ENCODE measurements at places on chromosomes 11 and 22.
A peak's percentile ranks its signal among the peaks of the same experiment; 100 is the strongest.

DNA sequence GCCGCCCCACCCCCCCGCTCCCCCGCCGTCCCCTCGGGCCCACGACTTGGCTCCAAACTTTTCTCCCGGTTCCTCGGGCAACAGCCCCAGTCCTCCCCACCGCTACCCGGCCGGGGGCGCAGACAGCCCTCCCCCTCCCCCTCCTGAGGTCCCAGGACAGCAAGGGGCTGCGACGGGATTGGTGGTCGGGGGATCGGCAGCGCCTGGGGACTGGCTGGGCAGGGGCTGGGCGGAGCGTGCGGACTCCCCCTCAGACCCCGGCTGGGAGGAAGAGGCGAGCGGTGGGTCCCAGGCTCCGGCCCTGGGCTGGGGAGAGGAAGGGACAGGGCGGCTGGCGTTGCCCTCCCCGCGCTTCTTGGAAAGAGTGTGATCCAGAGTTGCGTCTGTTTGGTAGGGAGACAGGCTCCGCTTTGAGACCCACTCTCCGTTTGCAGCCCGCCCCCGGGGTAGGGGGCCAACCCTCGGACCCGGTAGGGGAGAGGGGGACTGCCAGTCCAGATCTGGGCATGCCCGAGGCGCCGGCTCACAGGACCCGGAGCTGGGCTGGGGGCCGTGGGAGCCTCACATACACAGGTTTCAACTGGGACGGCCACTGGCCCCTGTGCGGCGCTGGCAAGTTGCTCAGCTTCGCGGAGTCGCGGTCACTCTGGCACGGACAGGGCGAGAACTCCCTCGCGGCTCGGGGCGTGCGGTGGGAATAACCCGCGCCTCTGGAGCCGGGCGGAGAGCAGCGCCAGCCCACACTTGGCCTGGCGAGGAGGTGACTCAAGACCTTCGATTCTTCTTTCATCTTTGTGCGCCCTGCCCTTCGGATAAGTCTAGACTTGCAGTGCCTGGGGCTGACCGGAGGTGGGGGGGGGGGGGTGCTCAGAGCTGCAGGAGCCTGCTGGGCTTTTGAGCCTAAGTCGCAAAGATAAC lies 999 bp downstream of the TSKU start:
- DNase-seq: peak; percentile 96

DNA sequence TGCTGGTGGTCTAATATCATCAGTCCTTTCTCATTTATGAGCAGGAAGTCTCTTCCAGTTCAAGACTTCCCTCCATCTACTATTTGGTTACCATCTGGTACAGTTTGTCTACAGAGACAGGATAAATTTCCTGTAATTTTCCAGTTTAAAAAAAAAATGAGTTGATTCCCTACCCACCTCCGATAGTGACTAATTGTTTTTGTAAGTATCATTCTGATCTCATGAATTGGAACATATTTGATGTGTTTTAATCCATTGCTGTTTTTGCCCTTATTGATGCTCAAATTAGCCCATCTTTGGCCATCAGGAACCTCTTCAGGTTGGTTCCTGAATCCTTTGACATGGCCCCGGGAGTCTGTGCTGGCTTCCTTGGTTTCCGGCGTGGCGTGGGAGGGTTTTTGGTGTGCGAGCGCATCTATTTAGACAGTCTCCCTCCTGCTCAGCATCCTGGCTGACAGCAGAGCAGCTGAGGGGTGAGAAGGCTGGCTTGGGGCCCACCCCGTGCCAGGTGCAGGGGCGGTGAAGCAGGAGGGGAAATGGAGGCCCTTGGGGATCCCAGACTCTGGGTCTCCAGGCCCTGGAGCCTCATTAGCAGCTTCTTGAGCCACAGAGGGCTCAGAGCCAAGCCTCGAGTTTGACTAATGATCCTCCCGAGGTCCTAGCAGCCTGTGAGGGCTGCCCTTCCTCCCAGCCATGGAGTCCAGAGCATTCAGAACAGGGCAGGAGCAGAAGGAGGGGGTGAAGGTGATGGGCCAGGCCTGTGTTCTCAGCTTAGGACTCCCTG lies 6.8 kb downstream of the OMP start:
- no peak for DNase-seq

DNA sequence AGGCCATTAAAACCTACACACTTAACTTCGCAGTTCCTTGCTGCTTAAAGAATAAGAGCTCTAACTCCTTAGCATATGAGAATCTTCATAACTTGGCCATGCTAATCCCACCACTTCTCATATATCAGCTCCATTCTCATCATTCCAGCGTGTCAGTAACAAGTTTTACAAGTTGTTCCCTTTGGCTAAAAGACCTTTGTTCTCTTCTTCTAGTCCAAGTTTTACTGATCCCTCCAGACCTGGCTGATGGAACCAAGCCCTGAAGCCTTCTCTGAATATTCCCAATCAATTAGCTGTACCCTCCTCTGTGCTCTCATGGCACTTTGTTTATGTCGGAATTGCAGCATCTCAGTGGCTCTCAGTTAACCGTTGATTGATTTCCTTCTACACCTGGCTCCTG lies 35.8 kb downstream of the GAB2 start:
- DNase-seq: no peak

DNA sequence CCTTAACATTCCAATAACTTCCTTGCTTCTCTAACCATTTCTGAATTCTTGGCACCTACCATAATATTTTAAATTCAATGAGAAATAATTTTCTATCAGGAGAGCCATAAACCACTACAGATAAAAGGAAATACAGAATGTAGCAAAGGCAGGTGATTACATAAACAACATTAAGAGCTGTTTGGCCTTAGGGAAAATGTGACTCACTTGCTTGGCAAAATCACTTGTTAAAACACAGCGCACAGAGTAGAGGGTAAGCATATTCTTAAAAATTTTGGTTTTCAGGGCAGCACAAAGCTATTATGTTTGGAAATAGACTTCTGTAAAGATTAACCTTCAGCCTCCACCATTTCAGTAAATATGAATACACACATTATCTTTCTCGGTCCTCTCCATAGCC lies 26.4 kb downstream of the IZUMO1R start:
- DNase-seq: no peak

GRCh38 chr22:50481045-50481439 lies 301 bp upstream of the ADM2 start:
- no peak for DNase-seq

GRCh38 chr11:121488641-121489040 lies 35.9 kb upstream of the SORL1-AS1 start:
- DNase-seq: no peak

DNA sequence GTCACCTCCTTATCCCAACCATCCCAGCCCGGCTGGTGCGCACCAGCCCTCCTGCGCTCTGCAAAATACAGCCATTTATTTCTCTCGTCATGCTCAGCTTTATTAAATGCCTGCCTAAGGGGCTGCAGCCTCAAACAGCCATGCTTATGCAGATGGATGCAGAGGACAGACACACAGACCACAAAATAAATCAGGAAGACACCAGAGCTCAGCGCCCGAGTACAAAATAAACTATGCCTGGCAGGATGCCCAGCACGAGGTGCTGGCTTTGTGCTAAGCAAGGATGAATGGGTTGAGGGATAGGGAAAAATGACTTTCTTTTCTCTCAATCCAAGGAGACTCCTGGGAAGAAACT lies 70.5 kb downstream of the RPUSD4 start:
- no peak for DNase-seq

DNA sequence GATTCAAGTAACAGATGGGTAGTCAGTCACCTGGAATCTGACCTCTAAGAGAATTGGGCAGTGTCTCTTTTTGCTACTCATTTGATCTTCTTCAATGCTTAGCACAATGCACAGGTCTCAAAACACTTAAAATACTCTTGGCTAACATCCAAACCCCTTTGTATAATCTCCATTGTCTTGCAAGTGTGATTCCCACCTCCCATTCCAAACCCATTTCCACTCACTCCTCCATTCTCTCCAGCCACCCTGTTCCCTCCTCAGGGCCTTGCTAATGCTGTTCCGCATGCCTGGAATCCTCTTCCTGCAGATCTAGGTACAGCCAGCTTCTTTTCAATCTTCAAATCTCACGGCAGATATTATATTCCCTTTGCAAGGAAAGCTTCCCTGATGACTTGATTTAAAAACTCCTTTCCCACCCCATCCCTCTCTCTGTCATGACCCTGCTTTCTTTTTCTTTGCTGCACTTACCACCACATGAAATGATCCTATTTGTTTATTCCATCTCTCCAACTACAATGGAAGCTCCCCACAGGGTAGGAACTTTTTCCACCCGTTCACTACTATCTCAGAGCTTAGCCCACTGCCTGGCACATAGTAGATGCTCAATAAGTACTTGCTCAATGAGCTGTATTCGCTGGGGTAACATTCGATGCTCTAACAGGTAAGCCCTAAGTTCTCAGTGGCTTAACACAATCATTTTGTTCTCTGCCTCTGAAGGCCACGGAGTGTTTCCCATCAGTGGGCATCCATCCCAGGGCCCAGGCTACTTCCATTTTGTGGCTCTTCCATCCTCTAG lies 121.7 kb downstream of the MN1 start:
- no peak for DNase-seq

DNA sequence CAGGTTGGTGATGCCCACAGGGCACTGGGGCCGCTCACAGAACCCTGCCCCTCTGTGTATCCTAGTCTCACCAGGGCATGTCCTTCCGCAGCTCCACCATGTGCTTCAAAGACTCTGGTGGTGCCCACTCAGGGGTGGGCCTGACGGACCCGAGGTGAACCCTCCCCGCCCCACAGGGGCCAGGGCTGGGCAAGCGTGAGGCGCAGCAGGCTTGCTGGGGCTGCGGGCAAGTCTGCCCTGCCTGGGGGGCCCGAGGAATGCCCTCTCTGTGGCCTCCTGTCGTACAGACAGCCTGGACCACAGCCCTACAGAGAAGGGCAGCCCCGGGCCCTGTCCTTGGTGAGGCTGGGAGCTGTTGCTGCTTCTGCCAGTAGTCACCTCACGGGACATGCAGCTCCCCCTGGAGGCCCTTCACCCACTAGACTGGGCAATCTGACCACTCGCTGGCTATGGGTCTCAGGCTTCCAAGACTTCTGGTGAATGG lies 40.2 kb downstream of the TBX1 start:
- peak; percentile 82 for DNase-seq

- no peak for DNase-seq
Measured at GRCh38 chr22:36806835-36807234, 10.0 kb downstream of the PVALB start.

GRCh38 chr11:2963112-2963754 lies 28.9 kb downstream of the NAP1L4 start:
- DNase-seq: no peak

DNA sequence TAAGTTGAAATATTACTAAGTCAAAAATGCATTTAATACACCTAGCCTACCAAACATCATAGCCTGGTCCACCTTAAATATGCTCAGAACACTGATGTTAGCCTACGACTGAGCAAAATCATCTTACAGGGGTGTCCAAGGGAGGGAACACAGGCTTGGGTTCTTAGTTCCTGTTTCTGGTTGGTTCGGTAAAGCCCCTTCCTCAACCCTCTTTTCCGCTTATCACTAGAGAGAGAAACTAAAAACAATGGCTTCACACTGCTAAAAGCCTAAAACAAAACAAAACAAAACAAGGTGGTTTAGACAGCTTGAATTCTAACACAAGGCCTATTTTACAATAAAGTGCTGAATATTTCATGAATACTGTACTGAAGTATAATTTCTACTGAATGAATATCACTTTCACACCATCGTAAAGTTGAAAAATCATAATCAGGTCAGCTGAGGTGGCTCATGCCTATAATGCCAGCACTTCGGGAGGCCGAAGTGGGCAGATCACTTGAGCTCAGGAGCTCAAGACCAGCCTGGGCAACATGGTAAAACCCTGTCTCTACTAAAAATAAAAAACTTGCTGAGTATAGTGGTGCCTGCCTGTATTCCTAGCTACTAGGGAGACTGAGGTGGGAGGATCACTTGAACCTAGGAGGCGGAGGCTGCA lies 118.0 kb downstream of the SIK3 start:
- DNase-seq: no peak

DNA sequence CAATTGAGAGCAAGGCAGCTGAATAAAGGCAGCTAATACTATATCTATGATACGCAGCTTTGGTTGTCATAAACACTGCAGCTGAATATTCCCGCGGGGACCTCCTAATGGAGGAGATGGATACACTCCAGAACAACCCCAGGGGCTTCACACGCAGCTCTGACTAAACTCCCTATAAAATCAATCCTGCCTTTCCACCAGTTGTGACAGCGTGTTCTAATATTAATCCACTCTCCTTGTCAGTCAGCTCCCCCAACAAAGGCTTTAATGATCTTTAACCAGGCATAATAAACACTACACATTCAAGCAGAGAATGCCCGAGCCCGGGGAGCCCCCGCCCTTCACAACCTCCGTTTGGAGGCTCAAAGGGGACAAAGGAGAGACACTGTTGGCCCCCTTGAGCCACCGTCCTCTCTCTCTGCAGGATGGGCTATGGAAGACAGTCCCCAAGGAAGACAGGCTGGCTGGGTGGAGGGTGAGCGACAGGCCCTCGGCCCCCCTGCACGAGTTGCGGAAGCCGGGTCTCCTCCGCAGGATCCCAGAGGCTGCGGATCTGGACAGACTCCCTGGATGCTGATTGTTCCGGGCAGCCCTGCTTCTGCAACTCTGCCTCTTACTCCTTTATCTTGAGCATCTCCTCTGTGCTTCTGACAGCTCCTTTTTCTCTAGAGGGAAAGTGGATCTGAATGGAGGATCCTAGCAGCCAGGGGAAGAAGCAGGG lies 565.2 kb downstream of the BUD13 start:
- no peak for DNase-seq

- DNase-seq: no peak
Measured at GRCh38 chr11:24623121-24623520, 126.3 kb downstream of the LUZP2 start.

GRCh38 chr11:10400856-10401255 lies 54.2 kb upstream of the AMPD3 start:
- DNase-seq: no peak

DNA sequence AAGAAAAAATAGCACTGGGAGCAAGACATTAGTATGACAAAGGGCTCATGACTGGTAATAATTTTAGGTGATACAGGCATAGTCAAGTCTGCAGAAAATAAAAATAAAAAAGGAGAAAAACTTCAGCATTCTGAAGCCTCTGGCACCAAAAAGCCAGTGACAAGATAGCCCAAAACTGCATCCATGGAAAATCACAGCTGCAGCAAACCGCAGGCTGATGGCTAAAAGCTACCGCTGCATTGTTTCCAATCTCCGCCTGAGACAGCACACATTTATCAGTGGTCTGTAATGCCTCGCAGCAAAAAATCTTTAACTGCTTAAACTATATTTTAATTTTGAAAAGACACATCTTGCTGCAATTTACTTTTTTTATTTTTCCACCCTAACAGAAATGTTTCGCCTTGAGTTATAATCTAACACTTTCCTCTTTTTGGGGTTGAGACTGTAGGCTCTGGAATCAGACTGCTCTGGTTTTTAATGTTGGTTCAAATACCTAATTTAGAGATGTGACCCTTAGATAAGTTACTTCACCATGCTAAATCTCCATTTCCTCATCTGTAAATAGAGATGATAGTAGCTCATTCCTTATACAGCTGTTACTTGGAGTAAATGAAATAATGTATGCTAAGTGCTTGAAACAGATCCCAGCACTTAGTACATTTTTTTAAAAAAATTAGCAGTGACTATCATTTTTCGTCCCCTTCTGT lies 42.0 kb upstream of the FIBIN start:
- no peak for DNase-seq

GRCh38 chr11:17740649-17741235 lies 6.2 kb downstream of the KCNC1 start:
- no peak for DNase-seq
